Activated CD8-positive, alpha-beta T cell treated with anti-CD3 and anti-CD28 coated beads for 36 hours (primary cell): ENCODE measurements at places on chromosomes 4 and X. TPM values are rescaled to one million over a fixed set of nuclear protein-coding genes. Genes with fewer than 3 reads are reported as not detected.

GRCh38 chr4:6740347-6740746 is 24.4 kb downstream of the BLOC1S4 start:
- peaks cover 2% of the 10 kb centered on the region for H3K27me3 ChIP-seq
- H3K27ac ChIP-seq = no peak overlapping the region
- H3K4me1 ChIP-seq = peaks cover 4% of the 10 kb centered on the region
- no peak overlapping the region for H3K4me3 ChIP-seq

GRCh38 chr4:142110136-142110535 is 473.8 kb downstream of the IL15 start:
- DNase-seq = no peak
- no peak overlapping the region for H3K27ac ChIP-seq
- no peaks in the 10 kb centered on the region for H3K4me1 ChIP-seq

DNA sequence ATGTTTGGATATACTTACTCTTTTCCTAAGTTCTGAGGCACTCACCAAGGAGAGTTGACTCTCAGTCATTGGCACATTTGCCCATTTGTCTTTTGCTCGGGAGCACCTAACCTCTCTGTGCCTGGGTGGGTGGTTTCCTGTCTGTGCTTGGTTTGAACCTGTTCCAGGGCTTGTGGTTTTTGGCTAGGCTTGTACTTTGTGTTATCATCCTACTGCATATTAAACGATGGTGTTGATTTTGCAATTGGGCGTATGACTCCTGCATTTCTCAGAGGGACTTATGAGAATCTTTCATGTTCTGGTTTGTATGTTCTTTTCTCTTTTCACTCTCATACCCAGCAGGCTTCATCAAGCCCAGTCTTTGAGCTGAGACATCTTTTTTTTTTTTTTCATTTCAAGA is 161.7 kb downstream of the BTC start:
- peaks cover 13% of the 10 kb centered on the region for H3K4me1 ChIP-seq
- H3K27me3 ChIP-seq = peaks cover 7% of the 10 kb centered on the region
- peak; percentile 68 for DNase-seq
- no peak overlapping the region for H3K27ac ChIP-seq
- no peak overlapping the region for H3K4me3 ChIP-seq

REPS2 gene
- total RNA-seq = not detected

NUP54 gene
- 61.9 TPM for total RNA-seq

GRCh38 chrX:45762699-45763647 is 562.3 kb upstream of the DIPK2B start:
- H3K36me3 ChIP-seq = peaks cover 66% of the 10 kb centered on the region
- DNase-seq = no peak
- peak overlapping the region; percentile 89 for H3K27ac ChIP-seq
- H3K27me3 ChIP-seq = no peaks in the 10 kb centered on the region
- H3K4me3 ChIP-seq = peak overlapping the region; percentile 50

DNA sequence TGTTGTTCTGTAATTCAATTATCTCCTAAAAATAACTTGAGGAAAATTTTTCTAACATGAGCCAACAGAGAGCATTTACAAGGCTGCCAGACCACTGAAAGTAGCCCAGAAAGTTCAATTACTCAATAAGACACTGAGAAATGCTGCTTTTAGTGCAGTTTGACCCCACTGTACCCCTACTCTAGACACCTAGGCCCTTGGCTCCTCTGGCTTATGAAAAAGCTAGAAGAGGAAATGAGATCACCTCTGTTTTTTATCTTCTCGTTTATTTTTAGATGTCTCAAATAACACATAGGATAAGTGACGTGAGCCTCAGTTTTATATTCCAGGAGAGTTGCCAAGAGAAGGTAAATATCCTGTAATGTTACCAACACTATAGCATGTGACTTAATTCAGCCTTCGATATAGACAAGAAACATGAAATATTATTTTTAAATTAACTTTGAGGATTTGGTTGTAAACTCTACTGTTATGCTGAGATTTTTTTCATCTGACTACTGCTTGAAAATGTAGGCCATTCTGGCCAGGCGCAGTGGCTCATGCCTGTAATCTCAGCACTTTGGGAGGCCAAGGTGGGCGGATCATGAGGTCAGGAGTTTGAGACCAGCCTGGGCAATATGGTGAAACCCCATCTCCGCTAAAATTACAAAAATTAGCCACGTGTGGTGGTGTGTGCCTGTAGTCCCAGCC is 24.4 kb downstream of the TNIP3 start:
- H3K27ac ChIP-seq = peak overlapping the region; percentile 91
- no peaks in the 10 kb centered on the region for H3K27me3 ChIP-seq
- peak; percentile 36 for DNase-seq
- H3K36me3 ChIP-seq = peaks cover 19% of the 10 kb centered on the region
- H3K4me3 ChIP-seq = no peak overlapping the region

DNA sequence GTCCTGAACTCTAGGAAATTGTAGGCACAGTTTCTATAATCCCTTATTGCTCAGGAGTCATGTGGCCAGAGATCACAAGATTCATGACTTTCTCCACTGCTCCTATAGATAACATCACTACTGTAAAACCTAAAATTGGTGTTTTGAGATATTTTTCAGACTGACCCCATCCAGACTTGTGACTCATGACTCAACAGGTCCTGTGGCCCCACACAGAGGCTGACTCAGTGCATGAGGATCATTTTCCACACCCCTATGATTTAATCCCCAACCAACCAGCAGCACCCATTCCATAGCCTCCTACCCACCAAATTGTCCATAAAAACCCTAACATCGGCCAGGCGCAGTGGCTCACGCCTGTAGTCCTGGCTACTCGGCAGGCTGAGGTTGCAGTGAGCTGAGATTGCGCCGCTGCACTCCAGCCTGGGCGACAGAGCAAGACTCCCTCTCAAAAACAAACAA is 13.2 kb upstream of the XIAP start:
- H3K36me3 ChIP-seq = no peaks in the 10 kb centered on the region
- no peak overlapping the region for H3K27ac ChIP-seq
- no peak overlapping the region for H3K4me3 ChIP-seq
- no peak for DNase-seq

UGT2B11 gene
- total RNA-seq = not detected

- H3K4me1 ChIP-seq = peaks cover 11% of the 10 kb centered on the region
- H3K4me3 ChIP-seq = peak within 1 kb of the TSS; percentile 68
- peaks cover 19% of the 10 kb centered on the region for H3K27me3 ChIP-seq
- H3K27ac ChIP-seq = no peak within 1 kb of the TSS
Observed at GRCh38 chr4:101790521-101791181, at the start of gene BANK1. Gene BANK1, plus strand, starts transcription at chr4:101790730. Its CDS starts 151 bp downstream, at chr4:101790881.

GRCh38 chrX:10709276-10709675 is 88.9 kb upstream of the MID1 start:
- no peaks in the 10 kb centered on the region for H3K36me3 ChIP-seq
- H3K27ac ChIP-seq = no peak overlapping the region
- H3K27me3 ChIP-seq = no peaks in the 10 kb centered on the region
- no peak overlapping the region for H3K4me3 ChIP-seq
- H3K4me1 ChIP-seq = no peaks in the 10 kb centered on the region

DNA sequence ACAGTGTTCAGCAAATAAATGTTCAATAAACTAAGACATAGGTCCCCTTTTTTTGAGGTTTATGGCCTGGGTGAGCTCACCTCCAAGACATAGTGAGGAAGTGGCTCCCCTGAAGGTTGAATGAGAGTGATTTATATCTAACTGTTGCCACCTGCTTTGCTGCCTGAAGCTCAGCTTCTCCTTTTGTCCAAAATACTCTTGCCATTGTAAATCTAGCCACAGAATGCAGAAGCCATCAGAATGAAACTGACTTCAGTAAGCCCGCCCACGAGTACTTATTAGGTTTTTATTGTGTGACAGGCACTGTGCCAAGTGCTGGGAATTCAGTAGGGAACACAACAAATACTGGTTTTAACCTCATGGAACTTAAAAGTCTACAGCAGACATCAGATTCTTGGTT is 18.0 kb downstream of the SPINK2 start:
- no peaks in the 10 kb centered on the region for H3K36me3 ChIP-seq
- H3K27me3 ChIP-seq = no peaks in the 10 kb centered on the region
- H3K4me3 ChIP-seq = no peak overlapping the region
- peak; percentile 21 for DNase-seq
- H3K27ac ChIP-seq = peak overlapping the region; percentile 16
- peaks cover 35% of the 10 kb centered on the region for H3K4me1 ChIP-seq

DNA sequence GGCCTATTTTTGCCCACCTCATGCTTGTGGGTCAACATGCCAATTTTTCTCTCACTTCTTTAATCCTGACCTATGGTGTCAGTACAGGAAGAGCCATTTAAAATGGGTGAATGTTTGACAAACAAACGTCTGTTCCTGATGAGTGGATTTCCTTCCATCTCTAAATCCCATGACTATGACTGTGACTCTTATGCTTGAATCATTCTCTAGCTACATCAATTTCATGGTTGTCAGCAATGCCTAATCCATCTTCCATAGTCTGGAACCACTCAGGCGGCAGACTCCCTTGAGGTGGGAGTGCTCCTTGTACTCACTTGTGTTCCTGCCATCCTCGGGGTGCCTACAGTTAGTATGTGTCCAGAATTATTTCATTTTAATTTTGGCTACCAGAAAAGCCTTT is 194.9 kb upstream of the RPS6KA3 start:
- H3K4me1 ChIP-seq = peaks cover 43% of the 10 kb centered on the region
- no peaks in the 10 kb centered on the region for H3K36me3 ChIP-seq
- H3K4me3 ChIP-seq = no peak overlapping the region

GRCh38 chrX:44299177-44299576 is 44.3 kb downstream of the EFHC2 start:
- DNase-seq = no peak
- H3K27ac ChIP-seq = no peak overlapping the region
- H3K27me3 ChIP-seq = no peaks in the 10 kb centered on the region
- H3K36me3 ChIP-seq = no peaks in the 10 kb centered on the region

- H3K36me3 ChIP-seq = no peaks in the 10 kb centered on the region
- peaks cover 15% of the 10 kb centered on the region for H3K27me3 ChIP-seq
- H3K4me1 ChIP-seq = no peaks in the 10 kb centered on the region
- H3K4me3 ChIP-seq = no peak overlapping the region
- no peak for DNase-seq
- H3K27ac ChIP-seq = no peak overlapping the region
Observed at GRCh38 chr4:110371016-110371770, 104.8 kb upstream of the ENPEP start.

SMPX gene
- not detected for total RNA-seq
